ENCODE measurements at places on chromosomes 11 and 22.

DNA sequence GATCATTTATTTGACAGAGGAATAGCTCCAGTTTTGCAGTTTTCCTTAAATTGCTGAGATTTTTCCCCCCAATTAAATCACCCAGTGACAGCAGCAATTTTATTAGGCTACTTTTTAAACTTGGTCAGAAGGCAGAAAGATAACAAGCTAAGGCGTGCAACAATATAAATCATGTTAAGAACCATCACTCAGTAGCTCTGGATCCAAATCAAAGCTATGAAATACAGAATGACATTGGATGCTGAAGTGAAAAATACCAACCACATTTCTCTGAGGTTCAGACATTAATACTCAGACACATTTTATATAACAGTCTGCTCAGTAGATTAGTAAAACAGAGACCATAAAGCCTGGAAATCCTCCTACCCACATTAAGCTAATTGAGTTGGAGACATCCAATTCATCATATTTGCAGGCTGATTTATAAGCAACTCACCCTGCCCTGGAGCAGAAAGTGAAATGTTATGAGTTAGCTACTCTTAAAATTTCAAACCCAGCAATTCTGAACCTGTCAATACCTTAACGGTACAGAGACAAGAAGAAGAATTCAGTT is 1108.4 kb downstream of the DLG2 start:
- DNase-seq, result no peak

DNA sequence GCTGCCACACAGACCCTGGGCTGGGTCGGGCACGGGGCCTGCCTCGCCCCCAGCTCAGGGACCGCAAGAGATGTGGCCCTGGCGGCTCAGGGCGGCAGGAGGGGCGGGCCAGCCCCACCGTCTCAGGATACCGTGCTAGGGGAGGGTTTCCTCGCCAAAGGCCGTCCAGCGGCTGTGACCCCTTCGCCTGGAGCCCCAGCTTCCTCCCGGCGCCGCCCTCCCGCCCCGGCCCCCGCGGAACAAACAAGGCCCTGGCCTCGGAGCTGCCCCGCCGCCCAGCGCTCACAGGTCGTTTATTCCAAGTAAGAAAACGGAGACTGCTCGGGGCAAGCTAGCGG is 543 bp upstream of the AP2A2 start:
- DNase-seq, result no peak

DNA sequence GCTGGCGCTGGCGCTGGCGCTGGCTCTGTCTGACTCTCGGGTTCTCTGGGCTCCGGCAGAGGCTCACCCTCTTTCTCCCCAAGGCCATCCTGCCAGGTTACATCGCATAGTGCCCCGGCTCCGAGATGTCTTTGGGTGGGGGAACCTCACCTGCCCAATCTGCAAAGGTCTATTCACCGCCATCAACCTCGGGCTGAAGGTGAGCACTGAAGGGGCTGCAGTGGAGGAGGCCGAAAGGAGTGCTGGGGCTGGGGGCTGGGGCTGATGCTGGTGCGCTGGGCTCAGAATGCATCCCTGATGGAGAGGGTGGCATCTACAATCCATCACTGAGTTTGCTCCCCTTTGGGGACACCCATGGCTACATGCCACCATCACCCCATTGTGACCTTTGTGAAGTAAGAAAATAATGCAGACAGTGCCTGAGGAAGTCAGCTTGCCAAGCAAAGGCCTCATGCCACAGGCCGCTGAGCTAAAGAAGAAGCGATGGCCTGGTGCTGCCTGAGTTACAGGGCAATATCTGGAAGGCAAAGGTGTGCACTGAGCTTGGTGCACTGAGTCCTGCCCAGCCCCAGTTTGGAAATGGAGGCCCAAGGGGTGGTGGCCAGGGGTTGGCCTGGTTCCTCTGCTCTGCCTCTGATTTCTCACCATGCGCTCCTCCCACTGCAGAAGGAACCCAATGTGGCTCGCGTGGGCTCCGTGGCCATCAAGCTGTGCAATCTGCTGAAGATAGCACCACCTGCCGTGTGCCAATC is 620 bp downstream of the SMPD1 start:
- no peak for DNase-seq

GRCh38 chr22:27207907-27208306 is 550.5 kb downstream of the MIAT start:
- DNase-seq, result no peak

DNA sequence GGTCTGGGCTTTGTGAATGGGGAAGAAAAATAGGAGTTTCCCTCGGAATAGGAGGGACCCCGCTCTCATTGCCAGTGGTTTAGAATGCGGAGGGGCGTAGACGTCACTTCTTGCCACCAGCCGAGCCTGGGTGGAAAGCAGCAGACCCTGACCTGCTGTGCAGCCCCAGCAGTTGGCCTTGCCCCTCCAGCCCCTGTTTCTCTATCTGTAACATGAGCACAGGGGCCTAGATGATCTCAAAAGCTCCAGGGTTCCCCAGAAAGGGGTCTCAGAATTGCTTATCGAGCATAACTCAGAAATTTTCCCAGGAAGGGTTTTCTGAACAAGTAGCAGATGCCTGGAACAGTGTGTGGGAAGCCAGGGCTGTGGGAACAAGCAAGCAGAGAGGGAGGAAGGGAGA is 43.9 kb downstream of the C11orf91 start:
- DNase-seq, result no peak

DNA sequence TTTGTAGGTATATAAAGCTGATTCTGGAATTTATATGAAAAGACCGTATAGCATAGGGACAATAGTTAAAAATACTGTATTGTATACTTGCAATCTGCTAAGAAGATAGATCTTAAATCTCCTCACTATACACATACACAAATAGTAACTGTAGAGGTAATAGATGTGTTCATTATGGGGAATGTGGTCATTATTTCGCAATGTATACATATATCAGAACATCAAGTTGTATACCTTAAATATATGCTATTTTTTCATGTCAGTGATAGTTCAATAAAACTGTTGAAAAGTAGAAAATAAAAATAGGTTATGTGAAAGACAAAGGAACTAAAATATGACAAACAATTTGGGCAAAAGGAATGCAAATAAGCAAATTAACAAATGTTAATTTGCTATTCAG is 35.2 kb upstream of the LIN7C start:
- DNase-seq, result no peak

GRCh38 chr11:3171931-3172560 is 6.9 kb upstream of the OSBPL5 start:
- DNase-seq, result no peak

DNA sequence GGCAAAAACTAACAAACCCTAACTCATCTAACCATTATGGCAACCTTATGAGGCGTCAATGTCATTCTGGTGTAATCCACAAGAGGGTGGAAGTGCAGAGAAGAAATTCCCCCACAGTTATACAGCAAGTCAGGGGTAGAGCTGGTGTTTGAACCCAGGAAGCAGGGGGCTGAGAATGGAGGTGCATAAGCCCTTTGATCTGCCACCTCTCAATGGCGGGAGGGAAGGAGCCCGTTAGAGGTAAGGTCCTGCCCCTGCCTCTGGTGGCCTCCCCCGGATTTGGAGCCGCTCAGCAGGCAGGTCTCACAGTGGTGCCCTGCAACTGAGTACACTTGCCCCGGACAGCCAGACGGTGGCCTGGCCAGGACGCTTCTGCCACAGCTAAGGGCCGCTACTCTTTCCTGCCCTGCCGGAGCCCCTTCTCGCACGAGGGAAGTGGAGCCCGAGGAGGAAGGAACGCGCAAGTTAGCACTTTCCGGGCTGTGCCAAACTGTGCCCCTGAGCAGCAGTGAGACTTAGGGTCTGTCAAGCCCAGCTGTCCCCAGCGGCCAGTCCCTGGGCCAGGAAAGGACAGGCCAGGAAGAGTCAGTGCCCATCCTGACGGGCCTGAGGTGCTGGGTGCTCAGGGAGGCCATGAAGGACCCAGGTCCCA is 1.1 kb downstream of the FXYD2 start:
- DNase-seq, result peak; percentile 30

DNA sequence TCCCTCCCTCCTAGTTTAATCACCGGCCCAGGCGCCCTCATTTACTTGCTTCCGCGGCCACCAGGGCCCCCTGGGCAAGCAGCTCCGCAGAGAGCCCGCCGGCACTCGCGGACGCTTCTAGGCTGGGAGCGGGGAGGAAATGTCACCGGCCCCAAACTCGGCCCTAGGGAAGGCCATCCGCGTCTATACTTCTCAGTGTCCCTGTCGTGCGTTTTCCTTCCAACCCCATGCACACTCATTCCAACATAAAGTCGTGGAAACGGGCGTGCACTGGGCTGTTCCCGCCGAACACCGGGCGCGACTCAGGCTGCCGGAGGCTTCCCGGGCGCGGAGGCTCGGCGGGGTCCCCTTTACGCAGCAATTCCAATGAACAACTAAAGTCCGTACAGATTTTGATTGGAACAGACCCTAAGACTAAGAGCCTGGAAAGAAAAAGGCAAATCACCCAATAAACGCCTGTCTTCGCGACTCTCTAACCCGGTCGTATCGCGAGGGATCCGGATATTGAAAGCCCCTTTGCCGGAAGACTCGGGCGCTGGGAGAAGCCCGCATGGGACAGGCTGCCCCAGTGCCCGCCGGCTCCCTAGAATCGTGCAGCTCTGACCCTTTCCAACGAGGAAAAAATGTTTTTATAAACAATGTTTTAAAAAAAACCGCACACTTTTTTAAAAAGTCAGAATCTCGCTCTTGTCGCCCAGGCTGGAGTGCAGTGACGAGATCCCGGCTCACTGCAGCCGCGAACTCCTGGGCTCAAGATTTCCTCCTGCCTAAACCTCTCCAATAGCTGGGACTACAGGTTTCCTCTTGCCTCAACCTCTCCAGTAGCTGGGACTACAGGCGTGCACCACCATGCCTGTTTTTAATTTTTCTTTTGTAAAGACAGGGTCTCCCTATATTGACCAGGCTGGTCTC is 1.3 kb upstream of the BARX2 start:
- DNase-seq, result peak; percentile 1

DNA sequence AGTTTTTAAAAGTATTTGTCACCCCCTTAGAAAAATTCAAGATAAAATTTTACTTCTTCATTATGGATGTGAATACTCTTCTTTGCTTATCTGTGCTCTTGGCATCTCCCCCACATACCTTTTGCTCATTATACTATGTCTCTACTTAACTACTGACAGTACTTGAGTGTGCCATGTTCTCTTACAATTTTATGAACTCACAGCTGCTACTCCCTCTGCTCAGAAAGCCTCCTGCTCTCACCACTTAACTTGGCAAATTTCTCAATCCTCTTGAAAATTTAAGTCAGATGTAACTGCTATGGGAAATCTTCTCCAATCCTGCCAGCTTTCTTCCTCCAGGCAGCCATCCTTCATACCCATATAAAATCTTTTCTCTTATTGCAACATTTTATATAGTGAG is 163.4 kb downstream of the CNTN5 start:
- DNase-seq, result no peak

DNA sequence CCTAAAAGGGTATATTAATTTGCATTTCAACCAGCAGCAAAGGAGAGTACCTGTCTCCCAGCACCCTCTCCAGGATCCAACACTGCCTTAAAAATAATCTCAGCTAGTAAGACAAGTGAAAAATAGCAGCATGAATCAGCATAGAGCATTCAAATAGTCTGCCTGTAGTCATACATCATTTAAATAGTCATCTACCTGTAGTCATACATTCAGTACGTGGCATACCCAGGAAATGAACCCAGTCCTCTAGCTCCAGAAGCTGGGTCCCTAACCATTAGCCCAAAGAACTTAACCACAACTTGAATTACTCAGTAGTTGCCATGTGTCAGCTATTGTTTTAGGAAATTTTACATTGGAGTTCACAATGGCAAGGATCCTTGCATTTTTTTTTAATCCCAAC is 9.3 kb downstream of the TENM4 start:
- DNase-seq, result no peak
